Panc1 (cell line): ENCODE measurements at places on chromosomes 4 and X. TPM values are rescaled to one million over a fixed set of nuclear protein-coding genes. Genes with fewer than 3 reads are reported as not detected.

- no peak for DNase-seq
- H3K27me3 ChIP-seq = no peaks in the 10 kb centered on the region
- no peaks in the 10 kb centered on the region for H3K4me1 ChIP-seq
- no peak overlapping the region for H3K27ac ChIP-seq
- H3K4me3 ChIP-seq = no peak overlapping the region
These were observed 624.7 kb upstream of the ZFP42 start for GRCh38 chr4:187370918-187371317.

DNA sequence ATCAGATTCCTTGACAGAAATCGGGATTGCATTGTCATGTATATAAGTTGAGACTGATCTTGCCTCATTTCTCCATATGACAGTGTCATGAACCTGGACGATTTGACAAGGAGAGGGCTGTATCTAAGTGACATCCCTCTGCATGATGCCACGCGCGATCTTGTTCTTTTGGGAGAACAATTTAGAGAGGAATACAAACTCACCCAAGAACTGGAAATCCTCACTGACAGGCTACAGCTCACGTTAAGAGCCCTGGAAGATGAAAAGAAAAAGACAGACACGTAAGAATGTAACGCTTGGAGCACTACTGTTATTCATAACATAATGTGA is 40.9 kb downstream of the GUCY1B1 start:
- H3K27me3 ChIP-seq = no peaks in the 10 kb centered on the region
- H3K4me1 ChIP-seq = no peaks in the 10 kb centered on the region
- no peak overlapping the region for H3K27ac ChIP-seq

GRCh38 chr4:146342600-146343192 is 128.4 kb downstream of the REELD1 start:
- no peak overlapping the region for H3K27ac ChIP-seq
- H3K4me1 ChIP-seq = no peaks in the 10 kb centered on the region
- DNase-seq = no peak

- H3K27ac ChIP-seq = no peak overlapping the region
- no peaks in the 10 kb centered on the region for H3K27me3 ChIP-seq
- no peak for DNase-seq
- H3K4me1 ChIP-seq = no peaks in the 10 kb centered on the region
- no peak overlapping the region for H3K4me3 ChIP-seq
These were observed 37.2 kb downstream of the CNGA2 start for GRCh38 chrX:151771726-151772125.

DNA sequence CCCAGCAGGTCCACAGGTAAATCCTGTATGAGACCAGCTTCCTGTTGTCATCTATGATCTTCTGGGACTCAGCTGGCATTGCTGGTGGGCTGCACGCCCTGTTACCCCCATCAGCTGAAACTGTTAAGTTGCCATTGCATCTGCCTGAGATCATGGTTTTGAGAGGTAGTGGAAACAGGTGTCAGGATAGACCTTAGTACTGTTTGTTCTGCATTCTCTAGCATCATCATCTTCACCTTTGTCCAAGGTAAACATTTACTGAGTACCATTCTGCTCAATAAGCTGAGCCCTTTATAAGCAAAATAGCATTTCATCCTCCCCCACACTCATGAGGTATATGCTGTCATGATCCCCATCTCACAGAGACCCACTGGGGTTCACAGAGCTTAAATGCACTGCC is 42.9 kb upstream of the PROM1 start:
- no peaks in the 10 kb centered on the region for H3K36me3 ChIP-seq
- no peak for DNase-seq

GRCh38 chr4:660401-660800 is 13.7 kb downstream of the ATP5ME start:
- H3K4me1 ChIP-seq = no peaks in the 10 kb centered on the region
- H3K27ac ChIP-seq = no peak overlapping the region
- no peaks in the 10 kb centered on the region for H3K36me3 ChIP-seq
- H3K4me3 ChIP-seq = no peak overlapping the region

DNA sequence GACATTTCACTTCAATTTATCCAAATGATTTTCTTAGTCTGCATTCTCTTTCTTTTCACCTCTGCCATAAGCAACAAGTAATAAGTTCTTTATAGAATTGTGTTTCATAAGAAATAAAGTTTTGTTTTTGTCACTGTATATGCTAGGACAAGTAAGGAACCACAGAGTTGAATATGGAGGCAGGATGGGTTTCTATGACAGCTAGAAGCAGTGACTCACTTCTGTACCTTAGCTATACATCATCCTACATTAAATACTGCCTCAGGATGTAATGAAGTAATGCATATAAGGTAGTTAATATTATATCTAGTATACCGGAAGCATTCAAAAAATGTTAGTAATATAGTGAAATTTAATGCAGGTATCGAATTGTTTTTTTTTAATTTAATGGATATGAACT is 128.0 kb downstream of the PPA2 start:
- H3K4me3 ChIP-seq = no peak overlapping the region
- no peaks in the 10 kb centered on the region for H3K4me1 ChIP-seq
- H3K36me3 ChIP-seq = no peaks in the 10 kb centered on the region
- no peak overlapping the region for H3K27ac ChIP-seq
- no peak for DNase-seq
- H3K27me3 ChIP-seq = no peaks in the 10 kb centered on the region

DNA sequence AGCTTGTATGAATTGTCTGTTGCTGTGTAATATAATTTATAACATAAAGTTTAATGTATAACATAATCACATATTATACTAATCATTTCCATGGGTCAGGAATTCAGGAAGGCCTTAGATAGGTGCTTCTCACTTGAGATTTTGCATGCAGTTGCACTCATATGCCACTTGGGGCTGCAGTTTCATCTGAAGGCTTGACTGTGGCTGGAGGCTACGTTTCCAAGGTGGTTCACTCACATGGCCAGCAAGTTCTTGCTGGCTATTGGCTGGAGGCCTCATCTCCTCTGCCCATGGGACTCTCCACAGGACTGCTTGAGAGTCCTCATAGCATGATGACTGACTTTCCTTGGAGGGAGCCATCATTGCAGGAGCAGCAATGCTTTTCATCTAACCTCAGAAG is 53.4 kb upstream of the STX18 start:
- no peak overlapping the region for H3K27ac ChIP-seq
- no peak overlapping the region for H3K4me3 ChIP-seq
- H3K27me3 ChIP-seq = no peaks in the 10 kb centered on the region
- H3K4me1 ChIP-seq = no peaks in the 10 kb centered on the region
- no peak for DNase-seq

DNA sequence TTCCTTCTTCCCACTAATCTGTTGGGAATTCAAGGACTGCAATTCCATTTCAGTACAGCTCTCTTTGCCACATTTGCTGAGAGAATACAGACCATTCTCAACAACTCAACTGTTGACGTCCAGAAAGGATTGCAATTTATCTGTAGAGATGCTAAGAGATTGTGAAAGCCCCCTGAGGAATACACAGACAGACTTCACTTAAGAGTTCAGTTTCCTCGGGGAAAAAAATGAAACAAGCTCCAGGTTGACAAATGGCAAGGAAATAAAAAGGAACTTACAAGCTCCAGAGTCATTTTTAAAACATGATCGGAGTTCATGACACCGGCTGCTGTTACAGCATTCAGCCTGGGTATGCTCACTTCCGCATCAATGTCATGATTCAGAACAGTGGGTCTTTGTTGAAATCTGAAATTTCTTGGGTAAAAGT is 13.8 kb downstream of the TLR10 start:
- H3K27me3 ChIP-seq = no peaks in the 10 kb centered on the region
- H3K4me3 ChIP-seq = no peak overlapping the region
- DNase-seq = no peak
- no peak overlapping the region for H3K27ac ChIP-seq
- H3K4me1 ChIP-seq = no peaks in the 10 kb centered on the region

- H3K36me3 ChIP-seq = no peaks in the 10 kb centered on the region
- no peak for DNase-seq
- no peaks in the 10 kb centered on the region for H3K4me1 ChIP-seq
- H3K4me3 ChIP-seq = no peak overlapping the region
- no peak overlapping the region for H3K27ac ChIP-seq
These were observed 64.9 kb upstream of the PSAPL1 start for GRCh38 chr4:7499661-7500060.

DNA sequence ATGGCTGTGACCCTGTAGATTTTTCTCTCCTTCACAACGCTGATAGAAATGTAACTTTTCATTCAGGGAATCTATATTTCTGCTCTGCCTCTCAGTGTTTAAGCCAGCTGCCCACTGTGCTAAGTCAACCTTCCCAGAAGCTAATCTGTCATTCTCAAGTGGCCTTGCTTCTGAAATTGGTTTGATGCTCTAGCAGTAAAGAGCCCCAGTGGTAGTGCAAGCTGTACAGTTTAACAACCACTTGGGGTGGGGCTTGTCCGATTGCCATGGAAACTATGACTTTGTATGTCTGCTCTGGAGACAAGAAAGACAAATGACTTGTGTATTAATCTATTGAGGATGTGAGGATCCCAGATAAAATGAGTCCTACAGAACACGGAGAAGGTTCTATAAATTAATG is 620.9 kb upstream of the GALNT7 start:
- DNase-seq = no peak
- H3K36me3 ChIP-seq = no peaks in the 10 kb centered on the region; the same call in 1 of the 2 replicates
- no peak overlapping the region for H3K4me3 ChIP-seq
- no peak overlapping the region for H3K27ac ChIP-seq

GRCh38 chrX:101208152-101208905 is 11.3 kb upstream of the DRP2 start:
- no peaks in the 10 kb centered on the region for H3K36me3 ChIP-seq
- no peak overlapping the region for H3K27ac ChIP-seq
- DNase-seq = no peak
- H3K4me3 ChIP-seq = no peak overlapping the region

The JCHAIN gene
- 0.36 TPM for total RNA-seq

The XAGE2 gene
- total RNA-seq = not detected

The BBS12 gene
- 1.5 TPM for total RNA-seq

The SFRP2 gene
- total RNA-seq = 0.26 TPM

The CXorf49 gene
- not detected for total RNA-seq

The GDI1 gene
- total RNA-seq = 317 TPM

The USP26 gene
- total RNA-seq = not detected

The TBX22 gene
- not detected for total RNA-seq

The PRDM5 gene
- total RNA-seq = 8.4 TPM
